ENCODE measurements at places on chromosomes 5 and 9.

- peak; percentile 33 for DNase-seq
Observed at GRCh38 chr5:9533096-9533495, 12.8 kb downstream of the SEMA5A start.

DNA sequence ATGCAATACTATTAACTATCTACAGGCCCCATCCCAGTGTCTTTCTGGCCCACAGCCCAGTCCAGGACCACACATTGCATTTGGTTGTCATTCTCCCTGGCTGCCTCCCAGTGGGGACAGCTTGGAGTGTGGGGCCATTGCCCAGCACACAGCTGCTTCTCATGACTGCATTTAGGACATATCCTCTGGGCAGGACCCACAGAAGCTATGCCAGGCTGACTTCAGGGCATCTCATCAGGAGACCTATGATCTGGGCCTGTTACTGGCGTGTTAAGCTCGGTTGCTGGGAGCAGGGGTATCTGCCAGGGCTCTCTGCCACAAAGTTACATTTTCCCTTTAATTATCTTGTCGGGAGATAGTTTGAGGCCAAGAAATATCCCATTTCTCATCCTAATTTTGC, 32.1 kb upstream of the CLPTM1L start:
- DNase-seq, result no peak

- peak; percentile 71 for DNase-seq
Observed at GRCh38 chr9:76458903-76459693, at the start of gene GCNT1. GCNT1 (plus strand) TSS chr9:76459182; CDS start chr9:76502382, 43,200 bp downstream.

GRCh38 chr9:134789168-134789567, 91.4 kb upstream of the FCN2 start:
- DNase-seq, result no peak

GRCh38 chr9:25716220-25716872, 38.1 kb upstream of the TUSC1 start:
- peak; percentile 74 for DNase-seq

- no peak for DNase-seq
Observed at GRCh38 chr5:158265931-158266700, 407.2 kb upstream of the CLINT1 start.

GRCh38 chr5:78920604-78921003, 64.5 kb downstream of the ARSB start:
- DNase-seq, result peak; percentile 51

DNA sequence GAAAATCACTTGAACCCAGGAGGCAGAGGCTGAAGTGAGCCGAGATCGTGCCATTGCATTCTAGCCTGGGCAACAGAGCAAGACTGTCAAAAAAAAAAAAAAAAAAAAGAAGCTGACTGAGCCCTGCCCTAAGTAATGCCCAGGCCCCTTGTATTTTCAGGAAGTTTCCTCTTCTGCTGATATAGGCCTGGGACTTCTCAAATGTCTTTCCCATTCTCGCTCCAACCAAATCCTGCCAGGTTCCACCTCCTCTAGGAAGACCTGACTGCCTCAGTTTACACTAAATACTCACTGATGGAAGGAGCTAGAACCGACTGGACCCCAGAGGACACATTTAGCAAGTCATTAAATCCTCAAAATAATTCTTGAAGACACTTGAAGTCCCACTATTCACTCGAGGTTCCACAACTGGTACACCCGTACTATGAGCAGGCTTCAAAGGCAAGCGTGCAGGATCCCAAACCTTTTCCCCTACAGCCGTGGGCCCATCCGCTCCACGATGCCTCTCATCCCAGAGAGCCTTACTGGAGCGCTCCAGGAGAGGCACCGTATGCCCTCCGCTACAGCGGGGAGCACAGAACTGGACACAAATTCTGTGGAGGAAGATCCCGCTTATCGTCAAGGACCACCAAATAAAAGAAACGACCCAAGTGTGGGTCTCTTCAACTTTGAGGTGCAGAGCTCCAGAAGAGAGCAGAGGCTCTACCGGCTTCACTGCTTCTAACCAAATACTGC, 676 bp downstream of the NOL6 start:
- no peak for DNase-seq

DNA sequence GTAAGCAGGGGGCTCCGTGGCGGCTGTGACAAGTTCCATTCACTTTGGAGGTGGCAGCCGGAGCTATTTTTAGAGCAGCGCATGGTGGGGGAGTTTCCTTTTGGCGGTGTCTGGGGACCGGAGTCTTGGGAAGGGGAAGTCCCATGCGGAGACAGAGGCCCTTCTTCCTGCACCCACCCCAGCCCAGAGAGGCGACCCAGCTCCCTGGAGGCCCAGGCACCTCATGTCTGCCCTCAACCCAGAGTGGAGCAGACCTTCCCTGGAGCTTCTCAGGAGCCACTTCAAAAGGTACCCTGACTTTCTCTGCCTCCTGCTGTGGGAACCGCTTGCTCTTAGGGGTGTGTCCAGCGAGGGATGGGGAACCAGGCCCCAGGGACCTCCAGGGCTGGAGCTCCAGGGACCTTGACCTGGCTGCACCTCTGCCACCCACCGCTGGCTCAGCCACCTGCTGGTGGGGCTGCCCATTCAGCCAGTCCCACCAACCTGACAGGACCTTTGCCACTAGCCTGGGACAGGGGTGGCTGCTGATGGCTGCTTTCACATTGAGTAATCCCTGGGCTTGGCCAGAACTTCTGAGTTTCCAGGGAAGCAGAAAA, 34.1 kb downstream of the NEK6 start:
- DNase-seq, result no peak

DNA sequence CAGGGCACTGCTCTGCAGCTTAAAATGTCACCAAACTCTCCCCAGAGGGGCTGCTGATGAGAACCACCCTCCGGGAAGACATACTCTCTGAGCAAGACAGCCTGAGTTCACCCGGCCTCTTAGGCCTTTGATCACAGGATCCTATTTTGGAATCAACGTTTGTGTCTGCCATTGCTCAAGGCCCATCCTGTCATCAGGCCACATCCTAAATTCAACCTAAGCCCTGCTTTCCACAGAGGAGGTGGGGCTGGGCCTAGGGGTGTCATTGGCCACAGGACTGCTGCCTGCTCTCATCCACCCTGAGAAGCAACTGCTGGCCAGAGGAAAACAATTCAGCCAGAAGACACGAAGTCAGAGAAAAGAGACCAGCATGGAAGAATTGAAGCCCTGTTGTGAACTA, 351.1 kb upstream of the IRX2 start:
- no peak for DNase-seq

DNA sequence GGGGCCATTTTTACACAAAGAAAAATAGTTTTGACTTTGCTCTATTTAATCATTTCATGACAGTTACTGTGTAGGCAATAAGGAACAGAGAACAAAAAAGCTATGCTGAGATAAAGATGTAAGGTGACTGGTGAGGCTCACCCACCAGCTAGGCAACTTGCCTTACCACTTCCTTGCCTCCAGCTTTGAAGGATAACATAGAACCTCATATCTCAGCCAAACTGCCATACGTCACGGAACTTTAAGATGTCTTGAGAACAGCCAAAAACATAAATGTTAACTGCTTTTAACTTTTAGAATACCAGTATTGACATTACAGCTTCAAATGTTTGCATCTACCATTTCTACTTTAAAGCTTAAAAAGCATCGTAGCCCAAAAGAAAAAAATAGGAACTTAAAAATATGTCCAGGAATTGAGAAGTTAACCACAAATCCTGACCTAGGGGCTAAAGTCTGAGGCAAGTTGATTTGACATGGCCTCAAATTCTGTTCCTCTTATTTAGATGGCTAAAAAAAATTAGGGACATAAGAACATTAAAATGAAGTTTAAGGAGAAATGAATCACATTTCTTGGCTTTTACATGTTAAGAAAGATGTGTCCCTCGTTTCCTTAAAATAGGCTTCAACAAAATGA, 7.7 kb upstream of the GCNT4 start:
- DNase-seq, result no peak

- no peak for DNase-seq
Observed at GRCh38 chr5:91770400-91770799, 387.3 kb upstream of the ARRDC3 start.

- DNase-seq, result no peak
Observed at GRCh38 chr9:98593354-98594253, 115.1 kb downstream of the GABBR2 start.

DNA sequence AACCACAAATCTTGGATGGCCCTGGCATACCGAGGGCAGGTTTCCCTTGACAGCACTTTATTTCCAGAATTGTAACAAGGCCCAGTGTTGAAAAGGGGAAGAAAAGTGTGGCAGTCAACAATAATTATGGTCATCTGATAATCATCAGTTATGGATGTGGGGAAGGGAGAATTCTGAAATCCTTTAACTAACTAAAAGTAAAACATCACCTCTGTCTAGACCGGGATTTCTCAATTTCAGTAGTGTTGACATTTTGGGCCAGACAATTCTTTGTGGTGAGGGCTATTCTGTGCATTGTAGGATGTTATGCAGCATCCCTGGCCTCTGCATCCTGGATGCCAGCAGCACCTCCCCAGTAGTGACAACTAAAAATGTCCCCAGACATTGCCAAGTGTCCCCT, 140.4 kb downstream of the PSAT1 start:
- DNase-seq, result no peak

GRCh38 chr5:177336112-177336511, 15.4 kb downstream of the LMAN2 start:
- no peak for DNase-seq

GRCh38 chr9:116592970-116593369, 94.1 kb upstream of the TRIM32 start:
- DNase-seq, result peak; percentile 95

- no peak for DNase-seq
Observed at GRCh38 chr5:169721771-169722170, 84.7 kb downstream of the DOCK2 start.

GRCh38 chr9:16278326-16278999, 592.0 kb downstream of the BNC2 start:
- DNase-seq, result peak; percentile 41

- no peak for DNase-seq
Observed at GRCh38 chr9:3525096-3525835, 535 bp downstream of the RFX3 start.

DNA sequence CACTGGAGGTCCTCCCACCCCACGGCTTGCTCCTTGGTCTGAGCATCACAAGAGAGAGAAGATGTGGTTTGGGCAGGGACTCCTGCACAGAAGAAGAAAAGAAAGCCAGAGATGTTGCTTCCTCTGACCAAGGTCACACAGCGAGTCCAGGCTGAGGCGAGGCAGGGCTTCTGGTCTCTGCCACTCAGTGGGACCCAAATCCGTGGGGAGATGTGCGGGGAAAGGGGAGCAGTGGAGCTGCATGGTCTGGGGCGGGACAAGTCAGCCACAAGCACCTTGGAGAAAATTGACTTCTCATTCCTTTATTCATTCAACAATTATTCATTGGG, 150.9 kb downstream of the C9orf50 start:
- DNase-seq, result no peak

DNA sequence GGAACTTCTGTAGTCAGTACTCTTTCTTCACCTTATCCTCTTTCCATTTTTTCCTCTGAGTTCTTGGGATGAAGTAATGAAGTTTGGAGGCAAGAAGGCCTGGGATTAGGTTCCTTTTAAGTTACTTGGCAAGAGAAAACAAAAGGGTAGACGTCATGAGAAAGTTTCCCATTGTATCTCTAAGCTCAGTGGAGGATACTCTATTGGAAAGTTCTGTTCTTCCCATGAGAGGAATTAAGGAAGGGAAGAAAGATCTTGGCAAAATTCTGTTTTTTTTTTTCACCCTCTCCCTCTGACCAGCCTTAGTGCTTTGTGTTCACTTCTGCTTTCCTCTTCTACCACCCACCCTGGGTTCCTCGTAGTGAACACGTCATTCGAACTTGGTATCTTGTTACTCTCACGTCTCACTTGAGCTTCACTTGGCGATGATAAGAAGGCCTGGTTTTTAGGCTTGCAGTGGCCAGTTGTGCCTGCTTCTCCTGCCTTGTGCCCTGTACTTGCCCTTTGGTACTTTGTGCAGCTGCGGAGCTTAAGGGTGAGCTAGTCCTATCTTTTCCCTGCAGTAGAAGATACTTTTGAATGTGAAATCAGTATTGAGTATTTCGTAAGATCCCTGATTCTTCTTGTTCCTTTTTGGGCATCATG, 67.0 kb downstream of the ARHGAP26 start:
- no peak for DNase-seq

- no peak for DNase-seq
Observed at GRCh38 chr5:6660688-6661087, 27.4 kb downstream of the SRD5A1 start.

- DNase-seq, result no peak
Observed at GRCh38 chr9:95450171-95451064, 66.4 kb downstream of the PTCH1 start.

DNA sequence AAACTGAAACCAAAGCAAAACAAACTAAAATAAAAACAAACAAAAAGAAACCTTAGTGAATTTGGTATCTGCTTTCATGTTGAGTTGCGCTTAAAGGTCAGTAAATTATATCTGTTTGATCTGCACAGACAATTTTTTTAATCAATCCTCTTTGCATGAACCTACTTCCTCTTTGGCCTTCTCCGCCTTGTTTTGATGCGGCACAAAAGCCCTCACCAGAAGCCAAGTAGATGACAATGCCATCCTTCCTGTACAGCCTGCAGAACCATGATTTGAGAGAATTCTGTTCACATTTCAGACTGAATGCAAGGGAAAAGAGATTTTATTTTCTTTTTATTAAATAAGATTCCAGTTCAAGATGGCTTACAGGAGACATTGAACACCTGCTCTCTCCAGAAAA, 473.6 kb upstream of the FTMT start:
- DNase-seq, result no peak

DNA sequence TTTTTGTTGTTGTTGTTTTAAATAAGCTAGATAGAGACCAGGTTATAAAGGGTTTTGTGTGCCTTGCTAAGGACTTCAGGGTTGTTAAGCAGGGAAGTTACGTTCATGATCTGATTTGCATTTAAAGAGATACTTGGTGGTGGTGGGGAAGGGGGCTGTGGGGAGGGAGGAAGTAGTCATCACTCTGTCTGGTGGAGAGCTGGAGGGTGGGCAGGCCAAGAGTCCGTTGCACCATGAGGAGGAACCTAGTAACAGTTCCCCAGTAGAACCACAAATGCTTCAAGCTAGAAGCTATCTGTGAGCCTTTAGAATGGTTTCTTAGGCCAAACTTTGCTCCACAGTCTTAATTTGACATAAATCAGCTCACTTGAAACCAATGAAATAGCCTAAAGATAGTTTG, 18.7 kb upstream of the ROPN1L start:
- DNase-seq, result no peak

GRCh38 chr9:117691367-117691766, 12.8 kb upstream of the TLR4 start:
- no peak for DNase-seq

- DNase-seq, result no peak
Observed at GRCh38 chr9:84447305-84447704, 106.7 kb upstream of the SLC28A3 start.

- DNase-seq, result no peak
Observed at GRCh38 chr5:58497921-58498320, 6.7 kb downstream of the GAPT start.

DNA sequence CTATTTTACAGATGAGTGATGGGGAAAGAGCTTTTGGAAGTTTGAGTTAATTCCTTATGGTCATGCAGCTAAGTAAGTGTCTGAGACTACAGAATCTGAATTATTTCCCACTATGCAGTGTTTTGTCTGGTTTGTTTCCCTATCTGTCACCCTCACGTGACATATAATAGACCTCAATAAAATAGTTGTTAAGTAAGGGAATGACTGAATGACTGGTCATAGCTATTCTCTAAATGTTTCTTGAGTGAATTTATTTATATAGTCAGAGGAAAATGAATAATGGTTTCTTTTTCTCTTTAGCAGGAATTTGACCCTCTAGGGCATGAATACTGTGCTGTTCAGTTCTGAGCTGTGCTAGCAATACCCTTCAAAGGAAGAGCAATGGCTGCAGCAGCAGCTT, 10.3 kb downstream of the TRIM32 start:
- DNase-seq, result peak; percentile 71

GRCh38 chr5:101346906-101347305, 443.8 kb upstream of the ST8SIA4 start:
- DNase-seq, result no peak
